ENCODE measurements at places on chromosomes 4 and X.

GRCh38 chr4:24933684-24934275, 20.9 kb upstream of the CCDC149 start:
- no peak for DNase-seq

DNA sequence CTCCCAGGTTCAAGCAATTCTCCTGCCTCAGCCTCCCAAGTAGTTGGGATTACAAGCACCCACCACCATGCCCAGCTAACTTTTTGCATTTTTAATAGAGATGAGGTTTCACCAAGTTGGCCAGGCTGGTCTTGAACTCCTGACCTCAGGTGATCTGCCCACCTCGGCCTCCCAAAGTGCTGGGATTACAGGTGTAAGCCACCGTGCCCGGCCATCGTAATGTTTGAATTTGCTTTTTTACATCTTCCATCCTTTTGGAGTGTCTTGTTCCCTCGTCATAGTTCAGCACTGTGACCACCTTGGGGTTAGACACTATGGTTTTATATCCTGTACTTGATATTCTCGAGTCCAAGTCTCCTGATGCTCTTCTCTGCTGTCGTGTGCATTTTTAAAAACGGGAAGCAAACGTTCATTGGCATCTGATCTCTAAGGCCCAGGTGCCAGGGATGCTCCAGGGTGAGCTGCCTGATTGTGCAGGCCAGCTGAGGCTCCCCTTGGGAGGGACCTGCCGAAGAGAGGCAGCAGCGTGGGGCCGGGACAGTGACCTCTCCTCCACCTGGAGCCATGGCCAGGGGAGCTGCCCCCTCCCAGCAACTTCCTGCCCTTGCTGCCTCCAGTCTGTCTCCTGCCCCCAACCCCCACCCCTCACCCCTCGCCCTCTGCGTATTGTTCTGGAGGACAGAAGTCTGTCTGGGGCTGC, 16.7 kb downstream of the DGKQ start:
- no peak for DNase-seq

DNA sequence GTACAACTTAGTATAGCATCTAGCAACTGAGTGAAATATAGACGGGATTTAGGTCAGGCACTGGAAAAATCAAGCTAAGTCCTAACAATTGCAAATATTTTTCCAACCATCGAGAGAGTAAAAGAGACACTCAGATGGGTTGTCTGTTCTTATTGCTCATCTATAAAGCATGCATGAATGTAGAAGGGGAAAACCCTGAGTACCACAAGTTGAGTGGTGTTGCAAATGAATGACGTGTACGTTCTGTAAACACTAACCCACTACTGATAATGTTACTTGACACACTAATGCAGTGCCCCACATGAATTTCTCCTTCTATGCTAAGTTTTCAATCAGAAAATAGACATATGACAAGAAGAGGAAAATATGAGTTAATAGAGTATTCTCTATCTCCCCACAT, 211.2 kb downstream of the COX18 start:
- no peak for DNase-seq

- DNase-seq, result no peak
Observed at GRCh38 chr4:186296481-186296880, 30.5 kb downstream of the F11 start.

DNA sequence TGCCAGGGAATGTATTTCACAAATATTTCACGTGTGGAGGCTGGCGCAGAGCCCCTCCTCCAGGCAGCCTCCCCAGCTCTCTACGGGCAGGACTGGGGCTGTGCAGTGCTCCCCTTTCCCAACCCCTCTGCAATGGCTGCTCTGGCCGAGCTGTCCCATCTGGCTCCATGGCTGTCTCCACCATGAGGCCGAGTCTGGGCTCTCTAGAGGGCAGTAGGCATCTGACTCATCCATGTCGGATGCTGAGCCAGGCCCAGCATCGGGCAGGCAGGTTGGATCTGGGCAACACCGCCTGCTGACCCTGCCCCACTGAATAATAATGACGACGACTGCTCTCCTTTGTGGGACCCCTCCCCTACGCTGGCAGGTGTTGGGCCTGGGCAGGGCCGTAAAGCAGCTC, 11.0 kb upstream of the SH3TC1 start:
- no peak for DNase-seq

- DNase-seq, result no peak
Observed at GRCh38 chr4:143486314-143486713, 27.2 kb upstream of the SMARCA5 start.

- no peak for DNase-seq
Observed at GRCh38 chr4:1045595-1046201, 34.3 kb downstream of the FGFRL1 start.

DNA sequence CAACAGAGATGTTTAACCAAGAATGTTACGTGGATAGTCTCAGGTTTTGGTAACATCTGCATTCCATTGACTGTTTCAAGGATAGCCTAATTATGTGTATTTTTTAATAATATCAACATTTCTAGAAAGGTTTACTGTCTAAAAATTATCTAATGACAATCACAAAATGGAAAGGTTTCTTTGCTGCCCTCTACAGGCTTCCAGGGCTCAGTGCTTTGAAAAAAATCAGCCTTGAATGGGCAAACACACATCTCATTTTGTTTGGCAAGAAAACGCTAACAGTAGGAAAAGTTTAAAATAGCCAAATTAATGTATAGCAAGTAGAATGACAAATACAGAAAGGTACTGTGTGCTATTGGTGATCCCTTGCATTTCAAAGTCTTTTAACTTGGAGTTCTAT, 223.4 kb upstream of the PRPS2 start:
- no peak for DNase-seq

DNA sequence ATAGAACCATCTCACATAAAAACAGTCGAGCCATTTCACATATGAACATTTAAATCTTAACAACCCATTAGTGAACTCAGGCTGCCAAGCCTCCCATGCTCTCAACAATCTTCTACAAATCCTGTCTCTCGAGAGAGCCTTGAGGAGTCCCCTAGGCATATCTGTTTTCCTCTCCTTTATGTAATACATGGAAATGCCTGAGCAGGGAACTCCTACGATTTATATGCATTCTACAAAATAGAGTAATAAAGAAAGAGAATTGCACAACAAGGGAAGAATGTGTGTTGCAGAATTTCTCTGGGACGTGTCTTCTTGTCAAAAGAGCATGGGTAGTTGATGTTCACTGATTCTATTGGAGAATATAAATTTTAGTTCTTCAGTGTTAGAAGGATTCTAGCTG, 101.8 kb upstream of the VCX2 start:
- no peak for DNase-seq
